D721Med (cell line): ENCODE measurements at places on chromosomes 16 and 17.

- DNase-seq, result no peak
Measured at GRCh38 chr17:1861391-1862010, 31.7 kb downstream of the RPA1 start.

GRCh38 chr17:30921544-30922196 is at the start of gene ADAP2:
TSS of gene ADAP2 (plus strand) at chr17:30921945. CDS start at chr17:30922015, 70 bp downstream.
- no peak for DNase-seq

- DNase-seq, result no peak
Measured at GRCh38 chr17:80737106-80738019, 192.7 kb downstream of the RPTOR start.

DNA sequence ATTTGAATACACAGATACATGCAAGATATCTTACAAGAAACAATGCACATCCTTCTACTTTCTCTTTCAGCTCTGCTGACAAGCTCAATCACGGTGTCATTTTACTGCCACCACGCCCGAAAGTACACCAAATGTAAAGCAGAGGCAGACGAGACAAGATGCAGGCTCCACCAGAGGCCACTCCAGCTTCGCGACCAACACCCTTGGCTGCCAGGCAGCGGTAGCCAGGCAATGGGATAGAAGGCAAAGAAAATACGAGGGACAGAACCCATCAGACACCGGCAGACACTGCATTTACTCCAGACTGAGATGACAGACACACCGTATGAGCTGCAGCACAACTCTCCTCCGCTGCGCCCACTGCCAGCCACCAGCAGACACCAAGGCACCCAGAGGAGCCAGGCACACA is 41.0 kb downstream of the USP22 start:
- DNase-seq, result no peak

DNA sequence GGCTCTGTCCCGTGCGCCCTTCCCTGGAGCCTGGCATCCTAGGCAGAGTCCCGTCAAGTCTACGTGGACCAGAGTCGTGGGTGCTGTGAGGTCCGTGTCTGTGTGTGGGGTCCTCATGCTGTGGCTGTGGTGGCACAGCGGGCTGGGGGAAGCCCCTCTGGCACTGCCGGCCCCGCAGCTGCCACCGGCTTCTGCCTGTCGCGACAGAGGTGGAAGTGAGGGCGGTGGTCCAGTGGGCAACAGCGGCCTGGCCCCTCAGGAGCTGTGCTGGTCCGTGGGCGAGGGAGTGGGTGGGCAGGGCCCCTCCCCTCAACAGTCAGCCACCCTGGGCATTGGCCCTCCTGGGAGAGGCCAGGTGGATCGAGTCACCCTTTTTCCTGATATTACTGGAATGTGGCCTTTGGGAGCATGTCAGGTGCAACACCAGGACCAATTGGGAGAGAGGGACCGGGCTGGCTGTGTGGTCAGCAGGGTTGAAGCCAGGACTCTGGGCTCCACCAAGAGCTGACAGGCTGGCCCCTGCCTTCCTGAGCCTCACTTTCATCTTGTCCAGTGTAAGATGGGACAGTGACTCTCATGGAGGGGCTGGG is 11.9 kb downstream of the BAIAP2 start:
- no peak for DNase-seq

DNA sequence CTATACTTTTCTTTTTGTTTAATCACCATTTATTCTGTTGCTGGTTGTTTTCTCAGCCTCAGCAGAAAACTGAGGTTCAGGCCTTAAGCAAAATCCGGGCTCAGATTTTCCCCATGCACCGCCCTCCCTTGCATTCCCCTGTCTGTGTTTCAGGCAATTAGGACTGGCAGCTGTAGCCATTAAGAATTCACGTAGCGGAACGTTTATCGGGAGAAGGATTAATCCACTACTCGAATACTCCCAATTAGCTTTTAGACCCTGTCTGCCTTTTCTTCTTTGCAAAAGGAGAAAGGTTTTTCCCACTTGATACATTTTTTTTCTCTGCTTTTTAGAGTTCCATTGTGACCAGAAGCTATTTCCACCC is 173.1 kb downstream of the RPTOR start:
- no peak for DNase-seq

- no peak for DNase-seq
Measured at GRCh38 chr16:11328172-11329070, 16.8 kb upstream of the RMI2 start.

- DNase-seq, result no peak
Measured at GRCh38 chr17:4072487-4073157, 70.2 kb downstream of the ZZEF1 start.

- no peak for DNase-seq
Measured at GRCh38 chr17:40224718-40225550, 5.8 kb downstream of the WIPF2 start.

DNA sequence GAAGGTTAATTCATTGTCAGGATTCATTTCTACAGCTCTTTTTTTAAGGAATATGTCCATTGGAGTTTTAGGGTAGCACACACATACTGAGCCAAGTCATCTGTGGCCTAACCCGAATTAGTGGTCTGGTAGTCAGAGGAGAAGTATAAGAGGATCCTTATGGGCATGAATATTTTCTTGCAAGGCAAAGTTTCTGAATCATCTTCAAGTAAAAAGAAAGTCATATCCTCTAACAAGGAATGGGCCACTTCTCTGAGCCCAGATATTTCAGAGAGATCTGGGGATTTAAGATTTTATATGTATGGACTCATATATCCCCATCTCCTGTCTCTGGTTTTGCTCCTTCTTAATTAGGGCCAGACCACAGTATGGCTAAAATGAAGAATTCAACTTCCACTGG is 99.2 kb upstream of the CDH8 start:
- no peak for DNase-seq

DNA sequence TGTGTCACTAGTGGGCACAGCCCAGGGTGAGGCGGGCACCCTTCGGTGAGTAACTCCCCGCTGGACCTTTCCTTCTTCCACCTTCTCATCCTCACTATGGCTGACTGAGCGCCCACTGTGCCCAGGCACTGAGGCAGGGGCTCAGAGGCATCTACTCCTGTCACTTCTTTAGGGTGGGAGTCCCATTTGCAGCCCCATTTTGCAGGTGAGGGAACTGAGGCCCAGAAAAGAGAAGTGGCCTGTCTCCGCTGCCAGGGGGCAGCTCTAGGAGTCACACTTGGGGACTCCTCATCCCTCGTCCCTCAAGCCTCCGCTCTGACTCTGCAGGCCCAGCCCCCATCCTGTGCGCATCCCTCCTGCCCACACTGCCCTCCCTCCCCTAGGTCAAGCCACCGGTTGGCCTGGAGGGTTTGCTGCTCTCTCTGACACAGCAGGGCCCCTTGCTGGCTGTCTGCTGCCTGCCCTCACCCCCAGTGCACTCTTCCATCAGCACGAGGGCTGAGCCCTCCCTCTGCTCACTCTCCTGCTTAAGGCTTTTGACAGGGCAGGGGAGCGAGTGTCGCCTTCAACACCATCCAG is 62.4 kb downstream of the CNGB1 start:
- DNase-seq, result no peak

- no peak for DNase-seq
Measured at GRCh38 chr16:58024486-58025350, 836 bp upstream of the MMP15 start.

GRCh38 chr16:4900036-4900435 is 36.9 kb downstream of the PPL start:
- no peak for DNase-seq

DNA sequence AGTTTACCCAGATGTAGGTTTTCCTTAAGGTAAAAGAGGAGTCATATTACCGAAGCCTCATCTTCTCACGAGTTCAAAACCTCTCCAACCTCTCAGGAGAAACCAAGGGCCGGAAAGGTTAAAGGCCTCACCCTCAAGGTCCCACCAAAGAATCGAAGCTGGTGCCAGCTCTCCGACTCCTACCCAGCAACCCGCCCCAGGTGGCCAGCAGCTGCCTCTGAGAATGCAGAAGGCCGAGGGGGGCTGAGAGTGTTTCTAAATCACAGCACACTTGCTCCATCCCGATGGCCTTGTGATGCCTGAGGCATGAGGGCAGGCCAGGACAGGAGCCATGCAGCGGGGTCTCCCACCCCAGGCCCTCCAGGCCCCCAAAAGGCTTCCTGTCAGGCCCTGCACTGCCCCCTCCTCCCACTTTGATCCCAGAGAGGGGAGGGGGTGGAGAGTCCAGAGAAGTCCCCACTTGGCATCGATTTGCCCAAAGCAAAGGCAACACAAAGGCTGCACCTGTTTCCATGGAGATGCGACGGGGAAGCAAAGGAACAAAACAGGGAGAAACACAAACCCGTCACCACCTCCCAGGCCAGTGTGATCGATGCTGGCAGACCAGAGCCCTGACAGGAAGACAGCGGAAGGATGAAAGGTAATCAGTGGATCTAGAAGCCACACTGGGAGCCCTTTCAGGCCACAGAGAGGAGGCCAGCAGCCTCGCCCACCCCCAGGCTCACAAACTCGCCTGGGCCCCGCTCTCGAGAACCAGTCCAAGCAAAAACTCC is 39.0 kb downstream of the CUEDC1 start:
- DNase-seq, result no peak

GRCh38 chr17:75238684-75239191 is 22.7 kb downstream of the GGA3 start:
- DNase-seq, result peak; percentile 80

DNA sequence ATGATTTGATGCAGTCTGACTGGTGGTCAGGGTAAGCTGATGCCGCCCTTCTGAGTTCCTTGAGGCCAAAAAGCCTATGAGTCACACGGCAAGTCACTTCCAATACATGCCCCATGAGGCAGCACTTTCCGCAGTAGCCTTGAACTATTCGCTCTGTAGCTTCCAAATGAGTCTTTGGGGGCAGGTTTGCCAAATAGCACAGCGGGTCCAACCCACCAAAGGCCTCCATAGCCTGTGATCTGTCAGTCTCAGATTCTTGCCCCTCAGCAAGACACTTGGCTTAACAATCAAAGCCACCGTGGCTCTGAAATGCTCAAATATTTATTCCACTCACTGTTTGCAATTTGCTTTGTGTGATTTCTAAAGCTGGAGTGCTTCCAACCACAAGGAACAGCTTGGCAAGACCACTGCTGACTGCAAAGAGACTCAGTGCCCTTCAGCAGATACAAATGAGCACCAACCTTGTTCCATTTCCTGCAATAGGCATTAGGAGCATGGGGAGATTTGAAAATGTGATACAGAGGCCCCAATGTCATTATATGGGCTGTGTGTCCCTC is 45.4 kb downstream of the CLEC19A start:
- no peak for DNase-seq

DNA sequence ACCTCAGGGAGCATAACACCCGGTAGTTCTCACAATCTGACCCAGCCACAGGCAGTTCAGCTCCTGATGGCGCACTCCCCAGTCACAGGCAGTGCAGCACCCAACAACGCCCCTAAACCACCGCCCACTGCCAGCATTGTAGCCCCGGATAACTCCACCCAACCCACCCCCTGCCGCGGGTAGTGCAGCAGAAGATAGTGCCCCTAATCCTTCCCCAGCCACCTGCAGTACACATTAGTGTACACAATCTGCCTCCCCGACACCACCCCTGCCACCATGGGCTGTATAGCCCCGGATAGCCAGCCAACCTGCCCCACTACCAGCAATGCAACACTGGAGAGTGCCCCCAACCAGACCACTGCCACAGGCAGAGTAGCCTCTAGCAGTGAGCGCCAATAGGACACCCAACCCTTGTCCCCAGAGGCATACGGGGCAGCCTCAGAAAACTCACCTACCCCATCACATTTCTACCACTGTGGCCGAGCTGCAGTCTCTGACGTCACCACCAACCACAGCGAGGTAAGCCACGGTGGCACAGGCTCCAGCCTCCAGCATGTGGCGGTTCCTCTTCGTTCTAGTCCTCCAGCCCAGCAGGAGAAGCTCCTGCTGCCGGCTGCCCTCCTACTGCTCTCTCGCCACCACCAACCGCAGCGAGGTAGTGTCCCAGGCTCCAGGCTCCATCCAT is 877.3 kb downstream of the KCNJ18 start:
- no peak for DNase-seq

DNA sequence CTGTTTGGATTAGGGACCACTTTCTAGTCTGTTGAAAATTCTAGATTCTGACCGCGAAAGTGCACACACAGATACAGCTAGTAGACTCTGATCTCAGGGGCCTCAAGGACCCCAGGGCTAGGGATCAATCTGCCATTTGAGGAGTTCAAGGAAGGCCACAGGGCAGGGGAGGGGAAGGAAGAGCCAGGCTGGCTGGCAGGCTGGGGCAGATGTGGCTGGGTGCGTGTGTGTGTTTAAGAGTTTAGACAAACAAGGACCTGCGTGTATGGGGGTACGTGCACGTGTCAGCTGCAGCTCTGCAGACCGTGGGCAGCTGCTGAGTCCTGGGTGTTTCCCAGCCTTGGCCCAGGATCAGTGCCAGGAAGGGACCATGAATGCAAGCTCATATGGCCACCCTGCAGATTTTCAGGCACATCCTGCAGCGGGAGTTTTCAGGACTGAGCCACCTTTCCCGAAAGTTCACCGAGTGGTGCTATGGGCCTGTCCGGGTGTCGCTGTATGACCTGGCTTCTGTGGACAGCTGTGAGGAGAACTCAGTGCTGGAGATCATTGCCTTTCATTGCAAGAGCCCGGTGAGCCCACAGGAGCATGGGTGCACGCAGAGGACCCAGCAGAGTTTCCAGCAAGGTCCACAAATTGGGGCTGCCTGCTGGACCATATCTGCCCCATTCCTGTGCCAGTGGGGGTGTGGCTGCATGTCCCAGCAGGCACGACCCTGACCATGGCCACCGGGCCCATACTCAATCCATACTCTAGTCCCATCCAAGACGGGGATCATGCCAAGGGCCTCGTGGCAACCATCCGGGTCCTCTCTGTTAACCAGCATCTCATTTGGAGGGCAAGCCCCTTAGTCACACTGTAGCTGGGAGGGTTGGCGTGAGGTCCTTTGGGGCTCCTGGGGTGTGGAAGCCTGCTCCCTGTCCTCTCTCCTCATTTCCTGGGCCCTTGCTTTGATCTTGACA is 10.6 kb downstream of the TRPV2 start:
- no peak for DNase-seq

DNA sequence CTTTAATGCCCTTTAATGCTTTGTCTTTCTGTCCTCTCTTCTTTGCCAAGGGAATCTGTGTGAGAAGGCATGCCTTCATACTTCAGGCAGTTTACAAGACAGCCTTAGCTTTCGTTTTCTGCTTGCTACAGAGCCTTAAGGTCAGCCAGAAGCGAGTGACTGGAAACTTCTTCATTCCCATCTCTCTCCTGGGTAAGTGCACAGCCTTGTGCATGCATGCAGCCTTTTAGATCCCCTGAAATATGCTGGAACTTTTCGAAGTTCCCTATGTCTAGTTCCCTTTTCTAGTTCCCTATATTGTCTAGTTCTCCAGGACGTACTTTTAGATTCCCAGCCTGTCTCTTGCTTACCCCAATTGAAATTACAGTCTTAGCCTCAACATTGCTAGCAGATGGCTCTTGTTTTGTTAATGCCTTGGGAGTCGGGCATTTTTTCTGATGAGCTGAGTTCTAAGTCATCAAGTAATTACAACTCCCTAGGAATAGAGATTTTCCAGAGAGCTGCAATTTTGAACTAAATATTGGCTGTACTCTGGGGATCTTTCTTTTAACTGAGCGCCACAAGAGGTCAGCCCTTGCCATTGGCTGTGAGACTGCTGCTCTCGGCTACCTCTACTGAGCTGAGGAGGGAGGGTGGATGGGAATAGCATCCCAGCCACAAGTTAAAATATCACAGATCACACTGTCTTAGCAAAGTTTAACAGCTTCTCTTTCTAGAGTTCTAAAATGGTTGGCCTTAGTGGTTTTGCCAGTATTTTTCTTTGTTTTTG is 22.7 kb upstream of the PPM1D start:
- DNase-seq, result no peak

- peak; percentile 30 for DNase-seq
Measured at GRCh38 chr16:68590201-68590994, 51.3 kb downstream of the ZFP90 start.
